PC-3 (cell line): ENCODE measurements at places on chromosomes 12 and 14. TPM values are rescaled to one million over a fixed set of nuclear protein-coding genes. Genes with fewer than 3 reads are reported as not detected.

The CCDC88C gene
- 19.7 and 27.4 TPM in 2 replicates for total RNA-seq

The OR6C2 gene
- total RNA-seq, result not detected in 2 replicates

The TAS2R46 gene
- total RNA-seq, result 0.36 and 1.5 TPM in 2 replicates

The POTEG gene
- 0.12 TPM in 1 of 2 replicates, not detected in the other for total RNA-seq

The ACSM4 gene
- not detected in 2 replicates for total RNA-seq

The CREBL2 gene
- 11.7 and 14.2 TPM in 2 replicates for total RNA-seq

The B4GALNT1 gene
- 39.0 and 42.3 TPM in 2 replicates for total RNA-seq

The FAM181A gene
- total RNA-seq, result not detected in 2 replicates
